Activated naive CD4-positive, alpha-beta T cell (primary cell): ENCODE measurements at places on chromosomes 5 and 9.

- no peak for DNase-seq
Measured at GRCh38 chr5:179769796-179770195, 24.0 kb upstream of the LTC4S start.

- no peak for DNase-seq
Measured at GRCh38 chr5:56819060-56819881, 3.9 kb downstream of the MAP3K1 start.

- no peak for DNase-seq
Measured at GRCh38 chr5:140110646-140110957, 3.3 kb upstream of the PURA start.

GRCh38 chr9:127313042-127313560, 48.5 kb downstream of the GARNL3 start:
- DNase-seq: no peak

- no peak for DNase-seq
Measured at GRCh38 chr9:2623288-2624050, 1.9 kb downstream of the VLDLR start.

GRCh38 chr5:73523861-73524260, 25.6 kb downstream of the BTF3 start:
- DNase-seq: no peak

DNA sequence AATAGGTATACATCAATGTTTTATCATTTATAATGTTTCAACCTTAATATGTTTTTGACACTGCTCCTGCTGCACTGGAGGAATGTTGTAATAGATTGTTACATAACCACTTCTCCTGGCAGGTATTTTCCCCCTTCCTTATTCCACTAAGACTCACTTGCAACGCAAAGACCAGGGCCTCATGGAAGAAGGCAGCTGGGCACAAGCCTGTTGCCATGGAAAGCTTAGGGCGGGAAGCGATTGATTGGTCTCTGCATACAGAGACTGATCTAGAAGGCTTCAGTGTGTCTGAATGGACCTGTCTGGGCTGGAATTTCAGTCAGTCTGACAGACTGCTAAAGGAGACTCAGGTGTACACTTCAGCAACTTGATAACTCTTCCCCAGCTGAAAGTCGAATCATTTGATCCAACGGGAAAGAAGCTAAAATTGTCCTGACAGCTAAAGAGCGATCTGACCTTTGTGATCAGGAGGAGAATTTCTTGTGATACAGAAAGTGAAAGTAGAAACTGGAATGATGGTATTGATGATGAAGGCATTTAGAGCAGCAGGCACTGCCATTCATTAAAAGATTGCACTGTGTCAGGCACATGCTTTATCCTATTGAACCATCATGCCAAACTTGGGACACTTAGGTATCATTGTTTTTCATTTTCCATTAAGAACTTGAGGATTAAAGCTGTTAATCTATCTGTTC, 65.1 kb downstream of the GRIA1 start:
- no peak for DNase-seq

DNA sequence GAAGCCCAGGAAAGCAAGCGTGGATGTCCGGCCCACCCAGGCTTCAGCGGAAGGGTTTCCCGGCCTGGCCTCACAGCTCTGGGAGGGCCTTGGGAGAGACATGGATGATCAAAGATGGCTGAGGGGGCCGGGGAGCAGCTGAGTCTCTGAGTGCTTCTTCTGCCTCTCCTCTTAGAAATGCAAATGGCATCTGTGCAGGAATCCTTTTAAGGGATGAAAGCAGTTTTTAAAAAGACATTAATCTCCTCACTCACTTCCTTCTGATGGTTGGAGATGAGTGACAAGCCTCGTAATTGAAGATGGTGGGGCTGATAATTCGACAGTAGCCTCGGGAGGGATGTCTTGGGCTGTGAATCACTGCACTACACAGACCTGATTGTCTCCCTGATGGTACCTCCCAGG, 24.3 kb upstream of the PITX1 start:
- DNase-seq: no peak

GRCh38 chr5:134188092-134188491, 11.3 kb upstream of the SKP1 start:
- DNase-seq: no peak

GRCh38 chr5:60010853-60011252, 117.3 kb upstream of the PDE4D start:
- no peak for DNase-seq

DNA sequence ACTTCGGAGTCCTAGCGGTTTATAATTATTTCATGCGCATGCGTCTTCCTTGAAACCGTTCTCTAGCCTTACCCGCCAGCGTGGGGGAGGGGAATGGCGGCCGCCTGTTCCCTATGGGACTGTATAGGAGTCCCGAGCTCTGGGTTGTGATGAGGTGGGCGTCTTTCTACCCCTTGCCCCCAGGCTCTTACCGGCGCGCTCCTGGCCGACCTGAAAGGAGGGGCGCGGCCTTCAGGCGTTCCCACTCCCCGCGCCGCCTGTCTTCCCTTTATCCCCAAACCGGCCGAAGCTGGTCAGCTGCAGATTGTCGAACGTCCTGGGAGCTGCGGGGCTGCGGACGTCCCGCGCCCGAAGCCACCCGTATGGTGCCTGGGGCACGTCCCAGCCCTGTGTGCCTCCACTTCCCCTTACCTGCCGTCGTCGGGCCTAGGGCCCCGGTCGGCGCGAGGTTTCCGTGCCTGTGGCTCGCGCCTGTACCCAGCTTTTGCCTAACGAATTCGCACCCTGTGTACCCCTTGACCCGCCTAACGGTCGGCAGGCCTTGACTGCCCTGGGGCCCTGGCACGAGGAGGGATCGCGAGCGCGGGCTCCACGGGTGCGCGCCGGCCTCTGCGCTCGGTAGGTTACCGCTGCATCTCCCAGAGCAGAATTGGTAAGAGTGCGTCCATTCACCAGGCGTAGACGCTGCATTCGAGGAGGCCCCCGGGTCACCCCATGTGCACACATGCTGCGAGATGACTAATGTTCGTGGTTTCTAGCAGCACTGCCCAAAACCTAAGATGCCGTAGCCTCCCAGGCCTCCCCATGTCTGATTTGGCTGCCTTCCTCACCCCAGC, 653 bp upstream of the HNRNPH1 start:
- no peak for DNase-seq

- DNase-seq: no peak
Measured at GRCh38 chr5:67643536-67643935, 446.9 kb upstream of the CD180 start.

- DNase-seq: no peak
Measured at GRCh38 chr5:176438959-176439757, 9.0 kb upstream of the FAF2 start.

DNA sequence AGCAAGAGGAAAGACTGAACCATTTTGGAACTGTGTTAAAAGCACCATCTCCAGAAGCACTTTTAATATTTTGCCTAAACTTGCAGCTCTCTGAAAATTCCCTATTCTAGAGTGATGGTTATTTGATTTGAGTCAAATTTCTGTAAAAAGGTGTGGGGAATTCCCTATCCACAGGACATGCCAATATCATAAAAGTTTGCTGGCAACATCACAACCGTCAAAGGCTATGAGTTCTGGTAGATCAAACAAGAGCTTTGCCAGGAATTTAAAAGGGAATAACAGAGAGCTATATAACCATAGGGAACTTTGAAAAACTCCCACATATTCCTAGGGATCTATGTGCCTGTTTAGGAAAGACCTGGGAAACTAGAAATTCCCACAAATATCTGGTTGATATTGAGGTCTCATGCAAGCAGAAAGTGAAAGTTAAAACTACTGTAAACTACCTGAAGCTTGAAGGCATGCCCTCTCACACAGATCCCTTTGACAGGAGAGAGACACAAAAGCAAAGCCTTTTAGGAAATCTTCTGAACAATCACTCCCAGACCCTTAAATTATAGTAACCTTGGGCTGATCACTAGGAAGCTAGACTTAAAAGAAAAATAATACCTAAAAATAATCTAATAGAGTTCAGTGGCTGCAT, 549.9 kb downstream of the ANXA1 start:
- DNase-seq: no peak

GRCh38 chr9:83956436-83957247, 23.4 kb downstream of the HNRNPK start:
- peak; percentile 14 for DNase-seq

- DNase-seq: no peak
Measured at GRCh38 chr9:36967997-36968396, 66.1 kb downstream of the PAX5 start.

- no peak for DNase-seq
Measured at GRCh38 chr5:125125031-125125823, 378.8 kb upstream of the ZNF608 start.

DNA sequence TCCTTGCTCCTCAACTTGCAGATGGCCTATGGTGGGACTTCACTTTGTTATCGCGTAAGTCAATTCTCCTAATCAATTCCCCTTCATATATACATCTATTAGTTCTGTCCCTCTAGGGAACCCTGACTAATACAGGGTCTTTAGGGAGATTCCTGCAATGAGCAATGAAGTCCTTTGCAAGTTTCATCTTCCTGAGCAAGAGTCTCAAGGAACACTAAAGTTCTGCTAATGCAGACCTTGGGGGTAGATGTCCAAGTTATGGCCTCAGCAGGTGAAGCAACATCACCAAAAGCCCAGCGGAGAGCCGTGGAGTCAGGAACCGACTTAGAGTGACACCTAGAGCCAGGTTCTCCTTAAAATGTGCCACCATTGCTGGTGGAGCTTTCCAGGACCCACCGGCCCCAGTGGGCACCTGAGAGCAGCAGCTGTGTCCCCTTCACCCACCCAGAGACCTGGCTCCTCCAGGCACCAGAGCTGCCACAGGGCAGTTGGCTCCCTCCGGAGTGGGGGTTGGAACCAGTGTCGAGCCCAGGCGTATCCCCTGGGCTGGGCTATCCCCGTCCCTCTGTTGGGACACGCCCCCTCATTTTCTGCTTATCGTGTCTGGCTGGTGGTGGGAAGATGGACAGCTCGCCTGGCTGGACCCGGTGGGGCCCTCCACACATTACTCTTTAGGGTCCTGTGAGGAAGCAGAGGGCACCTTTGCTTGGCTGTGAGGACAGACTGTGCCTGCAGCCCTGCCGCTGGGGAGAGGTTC, 10.9 kb upstream of the FCN1 start:
- no peak for DNase-seq

DNA sequence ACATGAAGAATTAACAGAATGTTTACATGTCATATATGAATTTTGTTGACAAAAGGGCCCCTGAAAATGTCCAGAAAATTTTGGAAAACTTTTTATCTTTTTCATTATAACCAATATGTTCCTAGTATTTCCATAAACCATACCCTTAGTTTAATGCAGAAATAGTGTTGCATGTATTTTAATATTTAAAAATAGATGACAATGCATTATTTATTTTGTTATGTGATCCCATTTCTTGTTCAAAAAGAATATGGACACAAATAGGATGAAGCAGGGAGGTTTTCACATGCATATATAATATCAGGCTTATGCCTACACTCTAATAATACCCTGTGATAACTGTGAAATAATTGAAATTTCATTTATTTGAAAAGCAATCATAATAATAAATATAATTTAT, 500.5 kb downstream of the CDH18 start:
- no peak for DNase-seq

GRCh38 chr5:74493411-74493810, 147.1 kb downstream of the ENC1 start:
- no peak for DNase-seq

DNA sequence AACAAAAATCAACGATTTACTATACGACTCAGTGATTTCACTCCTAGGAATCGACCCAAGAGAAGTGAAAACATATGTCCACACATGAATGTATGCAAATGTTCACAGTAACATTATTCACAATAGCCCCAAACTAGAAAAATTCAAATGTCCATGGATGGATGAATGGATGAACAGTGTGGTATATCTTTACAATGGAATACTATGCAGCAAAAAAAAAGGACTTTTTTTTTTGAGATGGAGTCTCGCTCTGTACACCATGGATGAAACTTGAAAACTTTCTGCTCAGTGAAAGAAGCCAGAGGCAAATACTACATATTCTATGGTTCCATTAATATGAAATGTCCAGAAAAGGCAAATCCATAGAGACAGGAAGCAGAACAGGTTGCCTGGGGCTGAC, 233.8 kb downstream of the ROR2 start:
- no peak for DNase-seq

- DNase-seq: no peak
Measured at GRCh38 chr5:68415177-68416085, 199.9 kb downstream of the PIK3R1 start.

- DNase-seq: no peak
Measured at GRCh38 chr5:173477345-173478040, 139.0 kb downstream of the BOD1 start.

- no peak for DNase-seq
Measured at GRCh38 chr9:2125906-2126305, 110.8 kb downstream of the SMARCA2 start.

DNA sequence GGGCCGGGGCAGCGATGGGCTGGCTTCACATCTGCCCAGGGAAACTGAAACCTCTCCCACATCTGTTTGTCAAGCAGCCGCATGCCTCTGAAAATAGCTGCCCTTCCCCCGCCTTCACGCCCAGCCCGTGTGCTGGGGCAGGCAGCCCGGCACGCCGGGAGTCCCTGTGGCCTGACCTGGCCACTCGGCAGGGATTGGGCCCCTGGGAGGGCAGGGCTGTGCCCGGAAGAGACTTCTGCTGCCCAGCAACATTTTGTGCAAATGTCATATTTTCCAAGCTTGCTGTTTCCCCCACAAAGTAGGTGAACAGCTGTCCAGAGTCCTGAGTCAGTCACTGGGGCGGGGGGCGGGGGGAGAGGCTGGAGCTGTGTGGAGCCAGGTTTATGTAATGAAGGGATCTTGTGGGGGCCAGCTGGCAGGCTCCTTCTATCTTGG, 8.2 kb downstream of the COL27A1 start:
- no peak for DNase-seq

DNA sequence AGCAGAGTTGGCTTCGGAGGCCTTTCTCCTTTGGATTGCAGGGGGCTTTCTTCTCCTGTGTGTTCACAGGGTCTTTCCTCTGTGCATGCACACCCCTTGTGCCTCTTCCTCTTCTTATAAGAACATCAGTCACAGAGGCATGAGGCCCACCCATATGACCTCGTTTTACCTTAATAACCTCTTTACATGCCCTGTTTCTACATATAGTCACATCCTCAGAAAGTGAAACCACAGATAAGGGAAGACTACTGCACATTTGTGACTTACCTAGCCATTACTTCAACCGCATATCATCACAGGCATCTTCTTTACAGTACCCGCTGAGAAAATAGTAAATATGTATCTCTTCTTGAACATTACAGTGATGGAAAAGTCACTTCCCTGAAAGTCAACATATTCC, 204.9 kb upstream of the TARS1 start:
- no peak for DNase-seq

GRCh38 chr9:90141723-90142122, 500.9 kb downstream of the DIRAS2 start:
- DNase-seq: no peak

DNA sequence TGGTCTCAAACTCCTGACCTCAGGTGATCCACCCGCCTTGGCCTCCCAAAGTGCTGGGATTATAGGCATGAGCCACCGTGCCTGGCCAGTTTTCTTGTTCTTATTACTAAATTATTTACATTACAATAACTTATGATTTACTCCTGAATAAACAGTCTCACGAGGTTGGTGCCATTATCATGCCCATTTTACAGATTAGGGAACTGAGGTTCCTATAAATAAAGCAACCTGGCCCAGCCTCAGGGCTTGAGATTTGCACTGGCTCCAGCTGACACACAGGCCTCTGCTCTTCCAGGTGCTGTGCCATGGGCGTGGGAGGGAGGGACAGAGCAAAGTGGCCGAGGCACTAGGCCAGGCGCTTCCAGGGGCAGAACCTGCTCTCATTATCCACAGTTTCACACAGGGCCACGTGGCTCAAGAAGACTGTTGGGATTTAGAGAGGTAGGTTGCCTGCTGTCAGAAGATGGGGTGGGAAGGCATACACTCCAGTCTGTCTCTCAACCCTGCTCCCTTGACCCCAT, 2.3 kb downstream of the PLPP7 start:
- DNase-seq: no peak
